ENCODE measurements at places on chromosomes 1 and 21.

- no peak for DNase-seq
These were observed 151.5 kb downstream of the SMYD3 start for GRCh38 chr1:246355411-246356230.

DNA sequence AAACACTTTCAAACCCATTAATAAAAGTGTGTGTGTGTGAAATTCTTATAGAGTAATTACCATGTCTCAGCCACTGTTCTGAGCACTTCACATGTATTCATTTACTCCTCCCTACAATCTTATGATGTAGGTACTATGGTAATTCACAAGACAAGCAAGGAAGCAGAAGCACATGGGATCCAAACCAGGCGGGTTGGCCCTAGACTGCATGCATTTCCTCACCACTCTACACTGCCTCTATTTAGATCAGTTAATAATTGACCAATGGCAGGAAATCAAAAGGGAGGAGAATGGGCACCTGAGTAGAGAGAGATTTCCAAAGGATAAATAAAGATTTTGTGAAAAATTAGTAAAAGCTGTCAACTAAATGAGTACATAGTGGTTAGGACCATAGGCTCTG, 15.7 kb downstream of the MAP3K21 start:
- DNase-seq = no peak

GRCh38 chr1:226608699-226609505, 60.3 kb downstream of the STUM start:
- peak; percentile 69 for DNase-seq

DNA sequence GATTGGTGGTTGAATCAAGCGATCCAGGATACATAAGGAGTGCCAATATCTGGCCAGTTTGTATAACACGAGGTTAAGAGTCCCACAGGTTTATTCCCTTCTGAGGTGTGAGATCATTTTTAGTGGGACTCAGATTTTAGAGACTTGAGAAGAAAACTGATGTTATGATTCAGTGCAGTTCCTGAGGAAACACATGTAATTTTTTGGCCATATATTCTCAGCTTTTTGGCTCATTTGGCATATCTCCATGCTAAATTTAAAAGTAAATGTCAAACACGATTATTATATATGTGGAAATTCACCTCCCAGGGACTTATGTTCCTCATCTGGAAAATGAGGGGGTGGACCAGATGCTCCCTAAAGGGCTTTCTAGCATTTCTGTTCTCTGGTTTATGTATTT, 39.2 kb upstream of the SERBP1 start:
- no peak for DNase-seq

GRCh38 chr1:186330758-186331157, 44.3 kb downstream of the TPR start:
- no peak for DNase-seq

GRCh38 chr1:3172431-3173380, 103.7 kb downstream of the PRDM16 start:
- DNase-seq = no peak

DNA sequence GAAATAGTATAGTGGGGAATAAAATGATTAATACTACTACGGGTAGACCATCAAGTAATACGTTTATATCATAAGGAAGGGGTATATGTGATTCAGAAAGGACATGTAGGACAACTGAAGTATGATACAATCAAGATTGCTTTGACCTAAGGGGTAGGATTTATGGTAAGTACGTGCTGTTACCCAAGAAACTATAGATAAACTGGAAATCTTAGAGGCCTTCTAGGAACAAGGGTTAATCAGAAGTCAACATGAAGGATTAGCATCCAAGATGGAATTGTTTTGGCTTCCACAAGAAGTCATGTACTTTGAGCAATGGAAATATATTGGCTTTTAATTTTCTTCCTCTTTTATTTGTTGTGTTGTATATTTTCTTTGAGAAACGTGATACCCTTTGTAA, 13.2 kb upstream of the ZMYM4 start:
- DNase-seq = no peak

- no peak for DNase-seq
These were observed 39.0 kb upstream of the ATP1A1 start for GRCh38 chr1:116334015-116334547.

DNA sequence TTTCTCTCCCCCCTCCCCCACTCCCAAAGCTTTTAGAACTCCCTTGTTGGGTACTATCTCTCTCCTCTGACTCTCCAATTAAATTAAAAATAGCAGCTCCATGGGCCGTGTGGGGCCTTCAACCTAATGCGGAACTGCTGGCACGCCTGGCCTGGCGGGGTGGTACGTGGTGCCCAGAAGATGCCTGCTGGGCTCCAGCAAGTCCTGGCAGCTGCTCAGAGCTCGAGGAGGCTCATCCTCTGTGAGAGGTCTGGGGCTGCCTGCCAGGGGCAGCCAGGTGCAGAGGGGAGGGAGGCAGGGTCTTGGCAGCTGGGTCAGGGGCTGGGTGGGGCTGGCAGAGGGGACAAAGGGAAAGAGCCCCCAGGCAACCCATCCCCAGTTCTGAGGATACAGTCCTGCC, 74.4 kb downstream of the ACTL8 start:
- peak; percentile 37 for DNase-seq

- no peak for DNase-seq
These were observed 55.3 kb downstream of the RRAGC start for GRCh38 chr1:38804062-38804886.

DNA sequence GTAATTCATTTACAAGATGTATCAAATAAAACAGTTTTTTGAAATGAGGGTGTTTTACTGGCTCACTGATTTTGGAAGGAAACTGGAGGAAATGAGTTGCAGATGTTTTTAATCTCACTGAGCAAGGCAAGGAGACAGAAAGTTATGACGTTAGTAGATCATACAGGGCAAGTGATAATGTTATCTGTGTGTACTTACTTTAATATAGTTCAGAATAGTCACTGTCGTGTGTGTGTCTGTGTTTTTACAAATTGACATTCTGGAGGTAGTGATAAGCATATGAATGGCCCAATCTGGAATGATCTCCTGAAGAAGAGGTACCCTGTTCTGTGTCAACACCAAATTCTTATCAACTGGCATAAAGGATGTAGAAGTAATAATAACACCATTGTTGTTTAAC, 1.9 kb upstream of the GBP4 start:
- DNase-seq = no peak

DNA sequence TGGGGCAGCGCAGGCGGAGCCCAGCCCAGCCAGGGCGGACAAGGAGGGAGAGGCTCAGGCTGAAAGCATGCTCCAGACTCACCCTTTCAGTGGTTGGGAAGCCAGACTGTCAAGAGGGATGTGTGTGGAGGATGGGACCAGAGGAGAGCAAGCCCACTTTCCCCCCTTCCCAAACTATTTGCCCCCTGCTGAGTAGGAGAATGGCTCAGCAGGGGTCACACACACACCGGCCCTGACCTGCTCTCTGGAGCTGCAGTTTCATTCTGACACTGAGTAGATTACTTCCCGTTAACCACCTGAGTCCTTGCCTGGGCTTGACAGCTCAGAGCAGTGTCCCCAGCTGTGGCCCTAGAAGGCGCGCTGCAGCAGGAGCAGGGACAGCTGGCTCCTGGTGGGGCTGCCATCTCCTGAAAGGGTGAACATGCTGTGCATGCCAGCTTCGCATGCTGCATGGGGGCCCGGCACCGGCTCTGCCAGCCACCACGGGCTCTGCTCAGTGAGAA, 51.6 kb upstream of the CNTN2 start:
- no peak for DNase-seq

DNA sequence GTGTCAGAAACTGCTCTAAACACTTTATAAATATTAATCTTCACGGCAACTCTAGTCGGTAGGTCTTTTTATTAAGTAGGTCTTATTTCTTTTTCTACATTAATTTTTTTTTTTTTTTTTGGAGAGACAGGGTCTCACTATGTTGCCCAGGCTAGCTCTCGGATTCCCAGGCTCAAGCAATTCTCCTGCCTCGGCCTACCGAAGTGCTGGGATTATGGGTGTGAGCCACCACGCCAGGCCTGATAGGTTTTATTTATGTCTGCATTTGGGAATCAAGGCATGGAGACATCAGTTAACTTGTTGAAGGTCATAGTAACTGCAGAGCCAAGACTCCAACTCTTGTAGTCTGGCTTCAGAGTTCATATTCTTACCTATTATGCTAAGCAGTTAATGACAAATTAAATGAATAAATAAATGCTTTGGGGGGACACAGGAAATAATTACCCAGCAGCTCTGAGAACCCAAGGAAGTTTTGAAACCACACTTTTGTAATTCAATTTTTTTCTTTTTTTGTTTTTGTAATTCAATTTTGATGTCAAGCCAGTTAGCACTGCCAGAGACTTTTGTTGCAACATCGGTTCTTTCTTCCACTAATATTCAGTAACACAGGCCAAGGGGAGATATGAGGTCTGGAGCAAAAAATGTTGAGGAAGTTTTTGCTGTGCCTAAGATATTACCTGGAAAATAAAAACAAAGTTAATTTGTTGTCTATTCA, 9.4 kb upstream of the UAP1 start:
- DNase-seq = no peak

GRCh38 chr1:5650283-5651026, 341.8 kb downstream of the NPHP4 start:
- no peak for DNase-seq

All from cerebellar cortex (tissue), 1 donor.